Fibroblast of skin of back (primary cell): ENCODE measurements at places on chromosomes 1 and 21.
A peak's percentile ranks its signal among the peaks of the same experiment; 100 is the strongest.

DNA sequence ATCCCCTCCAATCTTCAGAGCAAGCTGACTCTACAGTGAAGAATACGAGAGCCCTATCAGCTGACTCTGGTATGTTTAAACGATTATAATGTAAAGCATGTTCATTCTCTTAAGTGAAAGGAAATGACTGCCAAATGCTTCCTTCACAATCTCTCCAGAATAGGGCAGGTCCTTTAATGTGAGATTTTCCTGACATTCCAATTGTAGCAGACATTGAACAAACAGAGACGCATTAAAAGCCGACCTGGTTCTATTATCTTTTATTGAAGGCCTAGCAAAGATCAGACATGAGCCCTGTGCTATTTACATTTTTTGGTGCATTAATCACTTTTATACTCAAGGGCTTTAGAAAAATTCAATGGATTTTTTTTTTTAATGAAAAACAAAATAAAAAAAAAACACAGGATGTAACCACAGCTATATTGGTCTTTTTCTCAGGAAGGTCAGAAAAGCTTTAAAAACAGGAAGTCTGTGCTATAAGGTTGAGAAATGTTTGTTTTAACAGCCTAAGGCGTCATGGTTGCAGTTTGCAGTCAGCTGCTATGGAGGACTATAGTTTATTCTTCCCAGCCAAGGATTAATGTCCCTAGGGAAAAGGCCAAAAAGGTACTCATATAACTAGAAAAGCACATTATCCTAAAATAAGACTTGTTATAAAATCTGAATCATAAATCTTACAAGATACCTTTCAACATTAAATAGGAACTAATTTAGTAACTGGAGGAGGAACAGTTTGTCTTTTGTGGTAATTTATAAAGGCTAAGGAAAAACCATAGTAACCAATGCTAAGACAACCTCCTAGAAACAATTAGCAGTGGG is 104.8 kb downstream of the RERE start:
- DNase-seq, result peak; percentile 98

- peak; percentile 15 for DNase-seq
Observed at GRCh38 chr1:54227891-54228310, 27.9 kb downstream of the MRPL37 start.

DNA sequence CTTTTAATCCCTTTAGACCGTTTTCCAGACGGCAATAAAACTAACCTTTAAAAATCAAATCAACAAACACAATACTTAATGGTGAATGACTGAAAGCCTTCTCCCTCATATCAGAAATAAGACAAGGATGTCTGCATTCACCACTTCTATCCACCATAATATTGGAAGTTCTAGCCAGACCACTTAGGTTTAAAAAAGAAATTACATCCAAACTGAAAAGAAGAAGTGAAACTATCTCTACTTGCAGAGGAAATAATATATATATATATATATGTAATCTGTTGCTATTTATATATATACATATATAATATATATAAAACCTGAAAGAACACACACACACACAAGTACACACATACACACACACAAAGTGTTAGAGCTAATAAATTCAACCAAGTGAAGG is 100.4 kb downstream of the BRINP3 start:
- DNase-seq, result no peak

- no peak for DNase-seq
Observed at GRCh38 chr1:78091215-78091813, 45.5 kb downstream of the GIPC2 start.

DNA sequence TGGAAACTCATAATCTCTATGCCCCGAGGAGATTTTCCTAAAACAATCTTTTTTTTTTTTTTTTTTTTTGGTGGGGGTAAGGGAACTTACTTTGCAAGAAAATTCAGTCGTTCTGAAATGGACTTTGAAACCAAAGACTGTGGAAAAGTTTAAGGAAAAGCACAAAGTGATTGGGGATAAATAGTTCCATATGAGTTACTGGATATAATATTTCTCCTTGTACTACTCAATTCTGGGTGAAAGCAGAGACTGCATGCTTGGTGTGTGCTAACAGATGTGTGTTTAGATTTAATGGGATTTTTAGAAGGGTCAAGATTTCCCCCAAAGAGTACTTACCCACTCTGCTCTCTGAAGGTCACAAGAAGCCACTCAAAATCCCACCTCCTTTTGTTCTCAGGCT is 204.9 kb upstream of the USP24 start:
- DNase-seq, result no peak

- no peak for DNase-seq
Observed at GRCh38 chr1:29785554-29785953, 549.2 kb downstream of the PTPRU start.

- no peak for DNase-seq
Observed at GRCh38 chr1:2190491-2190976, 4.0 kb downstream of the FAAP20 start.

- no peak for DNase-seq
Observed at GRCh38 chr1:203041351-203041932, 15.2 kb downstream of the PPFIA4 start.

GRCh38 chr1:20978413-20978812 is 191.3 kb upstream of the HP1BP3 start:
- peak; percentile 31 for DNase-seq

DNA sequence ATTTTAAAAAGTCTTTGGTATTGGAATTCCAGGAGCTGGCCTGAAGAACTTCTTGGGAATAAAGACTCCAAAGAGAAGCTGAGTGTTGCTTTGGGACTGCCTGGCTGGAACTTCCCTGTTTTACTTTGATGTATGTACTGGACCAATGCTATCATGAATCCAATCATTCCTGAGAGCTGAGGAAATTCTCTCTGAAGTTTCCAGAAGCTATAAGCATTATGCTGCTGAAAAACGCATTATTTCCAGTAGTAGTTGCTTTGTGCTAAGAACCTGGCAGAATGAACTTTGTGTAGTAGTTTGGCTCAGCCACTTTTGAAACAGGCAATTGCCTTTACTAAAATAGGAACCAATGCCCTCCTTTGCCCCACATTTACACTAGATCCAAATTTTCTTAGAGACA is 260.7 kb downstream of the HLX start:
- no peak for DNase-seq

- peak; percentile 58 for DNase-seq
Observed at GRCh38 chr1:53731043-53731600, 7.8 kb downstream of the GLIS1 start.

GRCh38 chr21:34560609-34561008 is 48.6 kb upstream of the KCNE1 start:
- DNase-seq, result no peak

DNA sequence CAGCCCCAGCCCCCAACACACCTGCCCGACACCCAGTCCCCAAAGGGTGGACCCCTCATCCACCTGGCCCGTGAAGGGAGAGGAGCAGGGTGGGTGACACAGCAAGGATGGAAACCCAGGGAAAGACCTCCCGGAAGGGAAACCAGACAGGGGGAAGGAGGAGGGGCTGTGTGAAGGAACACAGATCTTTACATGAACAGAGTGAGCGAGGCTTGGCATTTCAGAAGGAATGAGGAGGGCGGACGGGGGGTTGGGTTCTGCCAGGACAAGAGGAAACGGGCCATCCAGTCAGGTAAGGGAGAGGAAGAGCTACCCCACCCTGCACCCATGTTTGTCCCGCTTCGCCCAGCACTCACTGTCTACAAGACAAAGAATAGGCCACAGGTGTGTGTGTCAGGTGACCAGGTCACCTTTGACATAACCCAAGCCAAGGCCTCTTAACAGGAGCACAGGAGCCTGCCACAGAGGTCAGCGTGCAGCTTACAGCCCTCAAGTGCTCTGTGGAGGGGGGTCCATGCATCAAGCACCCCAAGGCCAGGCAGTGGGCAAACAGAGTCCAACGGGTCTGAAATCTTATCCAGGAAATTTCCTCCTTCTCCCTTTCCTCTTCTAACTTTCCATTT is 18.0 kb upstream of the PRDM15 start:
- no peak for DNase-seq

DNA sequence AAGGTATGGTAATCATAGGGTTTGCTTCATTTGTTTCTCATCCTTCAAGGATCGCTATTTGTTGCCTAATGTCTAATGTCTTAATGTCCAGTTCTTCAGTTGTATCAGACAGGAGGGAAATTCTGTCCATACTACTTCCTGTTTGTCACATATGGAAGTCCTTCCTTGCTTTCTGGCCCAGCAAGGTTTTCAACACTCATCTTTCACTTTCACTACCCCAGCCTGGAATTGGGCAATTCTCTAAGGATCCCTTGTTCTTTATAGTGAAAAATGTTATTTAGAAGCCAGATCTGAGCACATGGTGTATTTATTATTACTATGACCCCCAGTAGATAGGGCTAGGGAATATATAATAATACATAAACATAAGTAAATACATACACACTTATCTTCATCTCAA is 50.6 kb upstream of the SLC35A3 start:
- no peak for DNase-seq

- DNase-seq, result peak; percentile 1
Observed at GRCh38 chr21:40923407-40923806, 76.4 kb upstream of the DSCAM start.

DNA sequence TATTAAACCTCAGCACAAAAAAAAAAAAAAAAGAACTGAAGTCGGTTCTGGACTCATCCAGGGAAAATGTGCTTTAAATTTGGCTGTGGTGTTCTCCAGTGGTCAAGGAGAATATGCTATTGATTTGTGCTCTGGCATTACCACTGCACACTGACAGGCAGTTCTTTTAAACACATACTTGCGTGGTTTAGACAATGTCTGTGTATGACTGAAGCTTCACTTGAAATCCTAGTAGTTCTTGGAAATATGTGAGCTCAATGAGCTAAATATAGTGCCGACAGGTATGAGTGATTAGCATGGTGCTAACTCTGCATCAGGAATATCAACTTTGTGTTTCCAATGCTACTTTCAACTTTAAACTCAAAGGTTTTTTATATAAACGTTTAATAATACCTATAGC is 415.6 kb downstream of the SMYD3 start:
- no peak for DNase-seq

DNA sequence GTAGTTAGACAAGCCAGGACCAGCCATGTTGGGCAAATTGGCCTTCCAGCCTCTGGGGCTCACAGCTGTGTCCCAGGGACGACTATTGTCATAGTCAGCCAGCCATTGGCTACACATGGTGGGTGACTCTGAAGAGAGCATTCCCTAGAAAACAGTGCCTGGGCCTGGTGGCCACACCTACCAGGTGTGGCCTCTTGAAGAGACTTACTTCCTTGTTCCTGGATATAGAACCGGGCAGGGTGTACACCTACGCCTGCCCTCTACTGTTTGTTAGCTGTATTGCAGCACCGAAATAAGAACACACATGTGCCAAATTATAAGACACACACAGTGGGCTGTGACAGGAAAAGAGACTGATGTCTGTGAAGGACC is 134.6 kb upstream of the ARHGEF16 start:
- DNase-seq, result peak; percentile 63

- no peak for DNase-seq
Observed at GRCh38 chr1:53725238-53725689, 13.7 kb downstream of the GLIS1 start.

- DNase-seq, result peak; percentile 64
Observed at GRCh38 chr1:200139661-200140250, 112.2 kb downstream of the NR5A2 start.

- no peak for DNase-seq
Observed at GRCh38 chr1:87394513-87394912, 65.8 kb downstream of the LMO4 start.

DNA sequence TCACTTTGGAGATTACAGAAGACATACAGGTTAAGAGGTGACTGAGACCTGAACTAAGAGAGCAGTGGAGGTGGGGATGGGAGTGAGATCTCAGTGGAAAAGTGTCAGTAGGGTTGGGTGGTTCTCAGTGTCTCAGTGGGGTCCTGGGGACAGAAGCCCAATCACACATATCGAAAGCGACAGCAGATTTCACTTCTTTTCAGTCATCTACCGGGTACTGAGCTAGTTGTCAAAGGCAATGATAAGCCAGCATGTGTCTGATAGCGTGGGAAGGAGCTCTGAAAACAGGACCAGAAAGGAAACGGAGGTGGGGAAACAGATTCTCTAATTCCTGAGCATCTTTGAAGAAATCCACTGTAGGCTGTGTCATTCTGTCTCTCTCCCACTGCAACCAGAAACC is 59.5 kb downstream of the RHOU start:
- no peak for DNase-seq

DNA sequence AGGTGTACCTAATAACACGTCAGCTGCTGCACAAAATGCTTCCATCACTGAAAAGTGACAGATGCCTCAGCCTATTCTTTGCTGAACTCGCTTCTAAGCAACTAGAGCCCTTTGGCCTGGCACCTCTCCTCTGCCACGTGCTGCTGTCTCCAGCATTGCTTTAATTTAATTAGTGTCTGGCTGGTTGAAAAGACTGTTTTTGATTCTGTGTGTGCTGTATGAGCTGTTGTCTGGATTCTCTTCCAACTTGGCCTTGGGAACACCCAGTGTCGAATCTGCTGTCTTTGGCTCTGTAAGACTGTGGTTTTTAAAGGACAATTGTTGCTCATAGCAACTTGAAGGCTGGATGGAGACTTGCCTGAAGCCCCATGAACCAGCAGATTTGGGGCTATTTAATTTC is 109.5 kb downstream of the PSMG1 start:
- no peak for DNase-seq

GRCh38 chr21:42570362-42570761 is 56.7 kb downstream of the SLC37A1 start:
- no peak for DNase-seq

DNA sequence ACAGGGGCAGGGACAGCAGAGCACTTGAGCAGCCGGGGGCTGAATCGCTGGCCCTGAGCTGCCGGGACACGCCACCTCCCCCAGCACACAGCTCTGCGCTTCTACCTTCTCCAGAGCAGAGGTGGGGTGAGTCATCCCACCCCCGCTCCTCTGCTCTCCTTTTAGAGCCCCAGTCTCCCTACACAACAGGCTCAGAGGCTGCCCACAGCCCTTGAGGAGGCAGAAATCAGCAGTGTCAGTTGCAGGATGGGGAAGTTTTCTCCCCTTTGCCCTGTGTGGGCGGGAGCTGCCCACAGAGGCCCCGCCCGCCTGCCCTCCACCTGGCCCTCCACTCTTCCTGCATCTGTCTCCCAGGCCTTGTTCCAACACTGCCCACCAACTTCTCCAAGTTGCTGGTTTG is 94.6 kb downstream of the STUM start:
- DNase-seq, result peak; percentile 21

- no peak for DNase-seq
Observed at GRCh38 chr1:161162806-161163205, 3.4 kb upstream of the PPOX start.

DNA sequence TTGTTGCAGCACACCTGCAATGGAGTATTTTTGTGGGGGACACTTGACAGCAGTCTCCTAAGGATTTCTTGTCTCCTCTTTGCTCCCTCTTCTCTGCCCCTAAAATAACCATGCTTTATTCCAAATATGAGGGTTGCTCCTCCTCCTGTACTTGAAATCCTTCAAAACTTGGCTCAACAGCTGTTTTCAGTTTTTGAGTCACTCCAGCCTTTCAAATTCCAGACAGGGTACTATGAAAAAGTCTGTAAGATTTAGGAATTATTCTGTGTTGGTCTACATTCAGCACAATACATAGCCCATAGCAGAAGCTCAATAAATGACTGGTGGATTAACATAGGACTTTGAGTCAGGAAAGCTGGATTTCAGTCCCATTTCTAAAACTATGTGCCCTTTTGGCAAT is 5.5 kb downstream of the AP4B1 start:
- DNase-seq, result no peak

- peak; percentile 89 for DNase-seq
Observed at GRCh38 chr1:16375521-16376340, 8.7 kb downstream of the SZRD1 start.
